T-helper 22 cell (primary cell): ENCODE measurements at places on chromosomes 12 and 14.

DNA sequence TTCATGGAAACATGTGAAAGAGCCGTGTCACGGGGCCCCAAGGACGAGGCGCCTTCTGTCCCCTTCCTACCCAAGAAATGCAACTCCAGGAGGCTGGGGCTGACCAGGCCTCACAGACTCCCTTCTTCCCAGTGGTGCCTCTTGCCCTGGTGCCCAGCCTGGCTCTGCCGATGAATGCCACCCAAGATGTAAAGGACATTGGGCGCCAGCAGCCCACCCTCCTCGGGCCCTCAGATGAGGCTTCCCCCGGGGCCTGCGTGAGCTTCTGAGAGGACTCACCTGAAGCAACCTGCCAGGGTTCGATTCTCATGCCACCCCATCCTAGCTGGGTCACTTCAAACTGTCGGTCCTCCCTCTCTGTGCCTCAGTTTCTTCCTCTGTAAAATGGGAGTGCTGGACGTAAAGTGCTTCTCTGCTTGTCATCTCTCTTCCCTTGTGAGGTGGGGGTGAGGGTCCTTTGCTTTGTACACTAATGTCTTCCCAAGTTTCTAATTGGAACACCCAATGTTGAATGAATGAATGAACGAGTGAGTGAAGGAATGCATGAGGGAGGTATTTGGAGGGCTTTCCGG, 10.8 kb downstream of the FAM222A start:
- DNase-seq = no peak

DNA sequence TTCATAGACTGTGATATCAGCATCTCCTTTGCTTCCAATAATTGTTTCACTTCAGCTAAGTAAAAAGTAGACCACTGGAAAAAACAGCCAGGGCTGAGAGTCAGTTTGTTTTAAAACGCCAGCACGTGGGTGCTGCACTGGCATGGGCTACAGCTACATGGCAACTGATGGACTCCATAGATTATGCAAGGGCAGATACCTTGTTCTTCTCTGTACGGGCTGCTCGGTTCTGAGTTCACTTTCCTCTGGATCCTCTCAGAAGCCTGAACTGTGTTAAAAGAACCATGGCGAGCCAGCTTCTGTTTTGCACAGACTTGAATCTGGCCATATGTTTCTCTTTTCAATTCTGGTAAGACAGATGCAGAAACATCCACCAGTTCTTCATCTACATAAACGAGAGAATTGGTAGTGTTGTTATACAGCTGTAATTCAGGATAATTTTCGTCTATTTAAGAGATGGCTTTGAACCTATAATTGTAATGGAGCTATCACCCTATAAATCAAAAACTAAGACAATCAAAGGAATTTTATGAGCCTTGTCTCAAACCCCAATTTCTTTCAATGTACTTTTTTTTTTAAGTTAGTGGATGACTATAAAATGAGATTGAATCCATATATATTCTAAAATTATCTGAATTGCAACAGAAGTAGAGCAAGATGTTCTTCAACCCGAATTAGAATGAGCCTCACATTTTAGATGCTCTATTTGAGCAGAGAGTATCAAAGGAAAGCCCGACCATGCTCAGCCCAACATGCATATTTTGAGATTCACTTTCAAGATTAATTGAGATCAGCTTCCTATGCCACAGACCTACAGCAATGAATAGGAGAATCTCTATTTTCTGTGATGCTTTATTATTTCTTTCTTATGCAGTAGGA, 31.5 kb downstream of the E2F7 start:
- no peak for DNase-seq

DNA sequence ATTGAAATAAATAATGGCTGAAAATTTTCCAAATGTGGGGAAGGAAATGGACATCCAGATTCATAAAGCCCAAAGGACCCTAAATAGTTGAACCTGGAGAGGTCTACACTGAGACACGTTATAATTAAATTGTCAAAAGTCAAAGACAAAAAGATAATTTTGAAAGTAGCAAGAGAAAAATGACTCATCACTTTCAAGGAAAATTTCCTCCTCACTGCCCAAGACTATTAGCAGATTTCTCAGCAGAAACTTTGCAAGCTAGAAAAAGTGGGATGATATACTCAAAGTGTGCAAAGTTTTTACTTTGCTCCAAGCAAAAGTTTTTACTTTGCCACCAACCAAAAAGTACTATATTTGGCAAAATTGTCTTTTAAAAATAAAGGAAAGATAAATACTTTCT, 15.9 kb upstream of the KRT83 start:
- no peak for DNase-seq

GRCh38 chr12:563787-564298, 99.4 kb downstream of the NINJ2 start:
- no peak for DNase-seq

GRCh38 chr12:128402486-128403243, 135.7 kb downstream of the TMEM132C start:
- no peak for DNase-seq

- DNase-seq = no peak
These were observed 150.1 kb downstream of the PRKCH start for GRCh38 chr14:61471297-61472005.

DNA sequence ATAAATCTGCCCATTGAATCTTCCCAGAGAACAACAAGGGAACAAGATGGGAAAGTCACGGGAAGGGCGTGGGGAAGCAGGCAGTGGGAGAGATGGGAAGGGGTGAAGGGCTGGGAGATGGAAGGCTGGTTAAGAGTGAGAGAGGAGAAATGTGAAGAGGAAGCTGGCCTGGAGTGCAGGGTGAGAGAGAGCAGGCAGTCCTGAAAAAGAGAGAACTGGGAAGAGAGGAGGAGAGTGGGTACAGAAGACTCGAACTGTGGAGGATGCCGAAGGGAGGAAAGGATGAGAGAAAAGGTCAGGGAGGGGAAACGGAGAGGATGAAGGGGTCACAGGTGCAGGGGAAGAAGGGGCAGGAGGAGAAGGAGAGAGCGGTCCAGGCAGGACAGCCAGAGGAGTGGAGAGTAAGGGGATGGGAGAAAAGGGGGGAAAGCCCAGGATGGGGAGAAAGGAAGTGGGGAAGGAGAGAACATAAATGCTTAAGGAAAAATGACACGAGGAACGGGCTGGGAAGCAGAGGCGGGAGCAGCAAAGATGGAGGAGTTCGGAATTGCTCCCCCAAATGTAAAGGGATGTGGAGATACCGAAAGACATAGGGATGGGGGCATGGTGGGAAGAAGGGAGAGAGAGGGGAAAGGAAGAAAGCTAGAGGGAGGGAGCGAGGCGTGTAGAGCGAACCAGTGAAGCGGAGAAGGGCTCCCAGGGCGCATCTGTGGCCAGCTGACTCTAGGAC, 1.2 kb downstream of the PIANP start:
- no peak for DNase-seq

DNA sequence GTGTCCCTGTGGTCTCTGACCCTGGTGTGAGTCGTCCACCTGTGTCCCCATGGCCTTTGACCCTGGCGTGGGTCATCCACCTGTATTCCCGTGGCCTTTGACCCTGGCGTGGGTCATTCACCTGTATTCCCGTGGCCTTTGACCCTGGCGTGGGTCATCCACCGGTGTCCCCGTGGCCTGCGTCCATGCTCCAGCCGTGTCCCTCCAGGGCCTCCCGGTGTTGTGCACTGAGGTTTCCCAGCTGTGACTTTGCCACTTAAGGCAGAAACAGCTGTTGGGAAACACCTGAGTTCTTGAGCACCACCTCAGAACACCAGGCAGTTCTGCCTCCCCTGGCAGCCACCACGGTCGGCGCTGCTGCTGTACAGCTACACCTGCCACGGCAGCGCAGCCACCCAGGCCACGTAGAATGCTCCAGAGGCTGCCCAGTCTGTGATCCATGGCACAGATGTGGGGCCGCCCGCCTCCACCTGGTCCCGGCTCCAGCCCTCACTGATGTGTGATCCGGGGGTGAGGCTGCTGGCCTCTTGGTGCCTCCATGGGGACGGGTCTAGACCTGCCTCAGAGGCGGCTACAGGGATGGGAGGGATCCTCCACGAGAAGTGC, 69.1 kb upstream of the GALNT9 start:
- no peak for DNase-seq

DNA sequence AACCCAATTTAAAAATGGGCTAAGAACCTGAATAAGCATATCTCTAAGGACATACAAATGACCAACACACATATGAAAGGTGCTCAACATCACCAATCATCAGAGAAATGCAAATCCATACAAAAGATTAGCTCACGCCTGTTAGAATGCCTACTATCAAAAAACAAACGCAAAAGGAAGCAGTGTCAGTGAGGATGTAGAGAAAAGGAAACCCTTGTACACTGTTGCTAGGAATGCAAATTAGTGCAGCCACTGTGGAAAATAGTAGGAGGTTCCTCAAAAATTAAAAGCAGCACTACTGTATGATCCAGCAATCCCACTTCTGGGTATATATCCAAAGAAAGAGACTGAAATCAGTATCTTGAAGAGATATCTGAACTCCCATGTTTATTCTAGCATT, 133.0 kb downstream of the CPNE8 start:
- DNase-seq = no peak

- no peak for DNase-seq
These were observed 43.8 kb upstream of the BICD1 start for GRCh38 chr12:32062881-32063280.

GRCh38 chr12:106780010-106780631, 5.6 kb downstream of the RIC8B start:
- no peak for DNase-seq

DNA sequence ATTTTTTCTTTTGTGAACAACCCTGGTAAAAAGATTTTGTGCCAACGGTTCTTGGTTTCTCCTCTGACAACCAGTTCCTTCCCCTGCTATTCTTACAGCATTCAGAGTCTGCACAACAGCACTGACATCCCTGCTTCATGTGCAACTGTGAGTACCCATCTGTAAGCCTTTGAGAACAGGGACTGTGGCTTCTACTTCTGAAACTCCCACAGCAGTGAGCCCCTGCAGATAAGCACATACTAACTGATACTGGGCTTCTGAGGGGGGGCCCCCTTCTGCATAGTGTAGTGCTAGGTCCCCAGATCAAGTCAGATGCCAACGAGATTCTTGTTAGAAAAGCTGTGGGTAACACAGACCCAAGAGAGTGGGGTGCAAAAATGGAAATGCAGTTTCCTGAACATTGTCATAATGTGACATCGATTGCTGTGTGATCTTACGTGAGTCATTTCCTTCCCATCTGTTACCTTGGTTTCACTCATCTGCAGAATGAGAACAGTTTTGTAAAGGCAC, 11.1 kb upstream of the NINJ2 start:
- DNase-seq = peak; percentile 77

DNA sequence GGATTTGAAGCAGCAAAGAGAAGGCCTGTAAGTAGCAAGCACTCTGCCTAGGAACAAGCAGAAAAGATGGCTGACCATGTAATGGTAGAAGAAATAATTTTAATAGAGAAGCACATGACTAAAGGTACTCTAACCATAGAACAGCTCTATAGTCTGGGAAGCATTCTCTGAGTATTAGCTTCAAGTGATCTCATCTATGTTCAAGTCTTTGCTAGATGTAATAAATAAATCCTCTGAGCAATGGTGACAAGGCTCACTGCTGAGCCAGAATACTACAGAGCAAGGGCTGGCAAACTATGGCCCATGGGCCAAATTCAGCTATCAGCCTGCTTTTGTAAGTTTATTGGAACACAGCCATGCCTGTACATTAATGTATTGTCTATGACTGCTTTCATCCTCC, 84.8 kb downstream of the PEBP1 start:
- no peak for DNase-seq

GRCh38 chr12:65611396-65611795, 212.9 kb upstream of the HMGA2 start:
- DNase-seq = no peak

DNA sequence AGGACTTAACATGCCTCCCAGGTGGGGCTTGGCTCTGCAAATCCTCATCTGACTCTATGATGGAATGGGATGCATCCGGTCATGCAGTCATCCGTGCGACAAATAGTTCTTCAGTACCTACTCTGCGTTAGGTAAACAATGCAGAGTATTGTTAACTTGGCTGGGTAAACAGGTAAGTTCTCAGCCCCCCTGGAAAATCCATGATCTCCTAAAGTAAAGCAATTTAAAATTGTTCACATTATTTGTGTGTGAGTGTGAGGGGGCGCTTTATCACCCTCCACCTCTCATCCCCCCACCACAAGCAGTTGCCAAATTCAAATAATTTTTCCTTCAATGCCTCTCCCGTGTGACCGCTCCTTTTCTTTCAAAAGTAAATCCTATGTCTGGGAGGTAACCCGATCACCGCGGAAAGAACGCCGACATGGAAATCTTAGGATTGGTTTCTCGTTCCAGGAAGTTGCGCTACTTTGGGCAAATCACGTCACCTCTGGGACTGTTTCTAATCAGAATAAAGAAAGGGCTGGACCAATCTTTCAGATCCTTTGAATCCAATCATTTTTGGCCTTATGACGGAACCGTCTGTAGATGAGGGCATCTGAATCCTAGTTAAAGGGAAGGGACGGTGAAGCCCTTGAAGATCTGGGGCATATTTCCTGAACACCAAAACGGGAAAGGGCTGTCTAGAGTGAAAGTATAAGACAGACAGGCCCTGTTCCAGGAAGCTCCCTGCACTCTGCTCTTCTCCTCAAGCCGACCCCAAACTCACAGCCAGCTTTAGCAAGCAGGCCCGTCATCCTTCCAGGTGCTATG, 44.0 kb upstream of the SINHCAF start:
- no peak for DNase-seq

DNA sequence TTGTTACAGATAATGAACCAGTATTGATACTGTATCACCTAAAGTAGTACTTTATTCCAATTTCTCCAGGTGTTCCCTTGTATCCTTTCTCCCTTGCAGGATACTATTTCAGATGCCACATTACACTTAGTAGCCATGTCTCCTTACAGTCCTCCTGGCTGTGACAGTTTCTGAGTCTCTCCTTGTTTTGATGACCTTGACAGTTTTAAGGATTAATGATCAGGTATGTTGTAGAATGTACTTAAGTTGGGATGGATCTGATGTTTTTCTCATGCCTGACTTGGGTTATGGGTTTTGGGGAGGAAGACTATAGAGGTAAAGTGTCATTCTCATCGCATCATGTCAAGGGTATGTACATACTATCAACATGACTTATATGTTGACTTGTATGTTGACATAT, 193.6 kb downstream of the ADGRD1 start:
- no peak for DNase-seq

GRCh38 chr12:130186651-130187268, 24.5 kb downstream of the FZD10 start:
- no peak for DNase-seq

DNA sequence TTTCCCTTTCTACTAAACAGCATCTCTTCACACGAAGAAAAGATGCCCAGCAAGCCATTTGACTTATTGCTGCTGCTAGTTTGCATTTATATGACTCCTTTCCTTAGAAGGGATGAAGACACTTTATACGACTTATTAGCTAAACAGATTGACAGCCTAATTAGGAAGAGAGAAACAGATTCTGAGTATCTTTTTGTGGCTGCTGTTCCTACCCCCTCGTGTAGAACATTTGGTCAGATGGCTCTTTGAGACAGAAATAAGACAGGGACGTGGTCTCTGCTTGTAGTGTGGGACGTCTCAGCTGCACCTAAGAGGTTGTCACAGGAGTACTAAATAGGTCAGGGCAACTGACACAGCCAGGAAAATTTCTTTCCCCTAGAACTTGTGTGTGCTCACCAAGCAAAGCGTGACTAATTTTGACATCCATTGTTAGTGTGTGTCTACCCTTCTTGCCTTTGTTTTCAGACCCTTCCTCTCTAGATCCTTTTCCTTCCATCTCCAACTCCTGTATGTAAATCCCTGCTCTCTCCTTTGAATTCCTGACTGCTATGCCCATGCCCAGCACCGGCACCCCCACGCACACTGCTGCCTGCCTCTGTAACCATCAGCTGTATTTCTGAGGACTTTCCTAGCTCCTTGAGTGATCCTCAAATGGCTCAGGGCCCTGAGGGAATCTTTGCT, 83.2 kb downstream of the DAD1 start:
- peak; percentile 46 for DNase-seq

GRCh38 chr12:69986114-69986513, 161.1 kb downstream of the MYRFL start:
- no peak for DNase-seq
